IPS DF 19.7 (cell line): ENCODE measurements at places on chromosomes 1 and 21.

DNA sequence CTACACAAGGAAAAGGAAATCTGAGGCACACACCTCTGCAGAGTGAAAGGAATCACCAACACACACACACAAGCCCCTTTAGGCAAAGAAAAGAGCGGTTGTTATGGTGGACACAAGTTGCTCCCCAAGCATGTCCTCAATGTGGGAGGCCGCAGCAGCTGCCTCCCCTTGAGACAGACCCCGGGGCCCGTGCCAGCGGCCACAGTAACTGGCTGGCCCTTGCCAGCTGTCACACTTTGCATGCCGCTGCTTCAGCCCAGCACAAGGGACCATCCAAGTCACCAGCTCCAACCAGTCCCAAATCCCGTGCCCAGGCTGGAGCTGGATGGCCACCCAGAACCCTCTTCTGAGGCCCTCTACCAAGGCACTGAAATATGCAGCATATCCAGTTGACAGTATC lies 2.9 kb upstream of the OLIG1 start:
- DNase-seq, result no peak

DNA sequence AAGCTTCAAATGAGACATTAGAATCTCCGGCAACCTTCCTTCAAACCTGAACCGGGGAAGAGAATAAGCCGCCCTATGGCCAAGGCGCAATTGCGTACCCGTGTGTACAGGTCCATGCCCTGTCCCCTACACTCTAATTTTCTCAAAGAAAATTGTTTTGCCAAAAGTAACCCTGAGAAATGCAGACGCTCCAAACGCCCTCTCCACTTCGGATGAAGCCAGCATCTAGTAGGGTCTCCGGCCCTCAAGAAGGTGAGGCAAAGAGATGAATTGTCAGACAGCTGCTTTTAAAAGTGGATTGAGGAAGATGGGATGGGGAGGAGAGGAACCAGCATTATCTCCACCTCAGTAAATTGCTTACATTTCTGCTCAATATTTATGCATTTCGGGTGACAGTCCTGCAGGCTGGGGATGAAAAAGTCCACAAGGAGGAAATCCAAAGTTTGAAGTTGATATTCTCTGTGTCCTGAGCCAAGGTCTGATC lies 630 bp upstream of the LHX9 start:
- no peak for DNase-seq

- DNase-seq, result no peak
These were observed 5.4 kb downstream of the BLACAT1 start for GRCh38 chr1:205450448-205450847.

DNA sequence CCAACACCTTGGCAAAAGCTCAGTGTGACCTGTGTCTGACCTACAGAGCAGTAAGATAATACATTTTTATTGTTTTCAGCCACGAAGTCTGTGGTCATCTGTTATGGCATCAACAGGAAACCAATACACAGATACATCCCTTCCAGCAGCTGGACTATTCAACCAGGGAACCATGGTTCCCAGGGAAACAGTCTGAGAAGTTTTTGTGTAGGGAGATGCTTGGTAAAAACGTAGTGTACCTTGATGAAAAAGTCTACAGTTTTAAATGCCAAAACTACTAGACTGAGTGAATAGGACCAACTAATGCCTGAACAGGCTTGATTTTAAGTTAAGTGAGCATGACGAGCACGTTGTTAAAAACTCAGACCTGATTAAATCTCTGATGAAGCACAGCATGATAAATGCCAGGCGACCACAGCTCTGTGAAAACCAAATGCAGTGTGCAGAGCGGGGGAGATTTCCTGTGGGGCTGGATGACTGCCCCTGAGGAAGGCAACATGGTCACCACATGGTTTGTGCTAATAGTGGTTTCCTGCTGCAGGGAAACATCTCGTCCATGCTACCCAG lies 228.9 kb downstream of the TNR start:
- no peak for DNase-seq

DNA sequence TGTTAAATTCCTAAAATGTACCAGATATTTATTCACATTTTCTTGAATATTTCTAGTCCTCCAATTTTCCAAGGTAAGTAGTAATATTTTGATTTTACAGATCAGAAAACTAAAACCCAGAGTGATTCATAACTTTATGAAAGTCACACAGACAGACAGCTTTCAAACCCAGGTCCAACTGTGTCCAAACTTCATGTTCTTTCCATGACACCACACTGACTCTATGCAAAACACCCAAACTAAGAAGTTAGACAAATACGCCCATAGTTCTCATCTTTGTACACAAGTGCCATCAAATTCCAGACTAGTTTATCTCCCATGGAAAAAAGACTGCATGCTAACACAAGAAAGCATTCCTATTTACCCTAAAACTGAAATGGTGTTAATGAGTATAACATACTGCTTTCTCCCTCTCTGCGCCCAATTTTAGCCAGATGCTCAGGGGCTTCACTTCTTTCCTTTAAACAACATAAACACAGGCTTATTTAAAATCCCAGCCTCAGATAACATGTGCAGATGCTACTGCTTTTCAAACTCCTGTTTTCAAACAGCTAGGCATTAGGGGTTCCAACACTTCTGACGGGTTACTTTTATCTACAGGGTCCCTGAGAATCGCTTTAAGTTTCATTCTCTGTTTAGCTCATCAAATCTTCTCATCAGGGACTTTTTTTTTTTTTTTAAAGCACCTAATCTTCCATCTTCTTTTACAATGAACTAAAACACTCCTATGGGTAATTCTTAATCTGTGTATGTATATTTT lies 44.6 kb downstream of the WASF2 start:
- DNase-seq, result no peak

DNA sequence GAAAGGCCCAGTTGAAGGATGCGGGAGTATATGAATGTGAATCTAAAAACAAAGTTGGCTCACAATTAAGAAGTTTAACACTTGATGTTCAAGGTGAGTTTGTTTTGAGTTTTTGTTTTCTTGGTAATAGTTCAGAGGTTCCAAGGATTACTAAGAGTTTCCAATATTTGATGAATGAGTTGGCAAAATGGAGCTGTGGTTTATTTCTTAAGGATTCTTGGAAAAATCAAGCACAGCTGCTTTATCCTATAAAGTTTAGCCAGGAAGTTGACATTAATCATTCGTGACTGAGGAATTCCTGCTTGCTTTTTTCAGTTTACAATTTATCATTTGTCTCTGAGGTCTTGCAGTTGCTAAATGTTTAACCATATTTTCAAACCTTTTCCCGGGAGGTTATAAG lies 15.1 kb downstream of the VCAM1 start:
- no peak for DNase-seq

DNA sequence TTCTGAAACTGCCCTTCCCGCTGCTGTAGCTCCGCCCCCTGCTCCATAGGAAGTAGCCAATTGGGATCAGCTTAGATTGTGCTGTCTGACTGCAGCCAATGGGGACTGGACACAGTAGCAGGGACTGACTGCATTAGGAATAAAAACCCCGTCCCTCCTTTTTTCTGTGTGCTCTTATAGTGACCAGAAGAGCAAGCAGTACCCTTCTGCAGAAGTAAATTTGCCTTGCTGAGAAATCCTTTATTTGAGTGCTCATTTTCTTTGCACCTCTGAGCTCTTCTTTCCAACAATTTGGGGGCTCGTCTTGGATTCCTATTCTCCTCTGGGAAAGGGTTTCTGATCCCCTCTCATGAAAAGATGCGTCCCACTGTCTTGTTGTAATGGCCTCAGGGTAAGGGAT lies 16.2 kb downstream of the OR2L13 start:
- DNase-seq, result no peak

GRCh38 chr1:11158291-11158690 lies 30.9 kb upstream of the ANGPTL7 start:
- DNase-seq, result no peak

- DNase-seq, result no peak
These were observed 118.3 kb upstream of the FGGY start for GRCh38 chr1:59178339-59179187.

DNA sequence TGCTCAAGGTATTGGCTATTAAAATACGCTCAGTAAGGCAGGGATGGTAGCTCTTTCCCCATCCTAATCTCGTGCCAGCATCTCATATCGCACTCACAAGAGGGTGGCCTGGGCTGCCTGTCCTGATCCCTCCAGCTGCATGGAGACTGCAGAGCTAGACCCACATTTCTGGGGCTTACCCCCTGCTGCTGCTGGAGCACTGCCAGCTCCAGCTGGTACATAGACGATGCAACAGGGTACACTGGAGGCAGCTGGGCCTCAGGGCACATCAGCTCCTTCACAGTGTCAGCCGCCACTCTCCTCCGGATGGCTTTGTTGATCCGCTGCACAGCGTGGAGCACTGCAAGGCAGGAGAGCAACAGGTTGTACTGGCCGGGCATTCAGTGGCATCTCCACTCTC lies 16.0 kb downstream of the IQGAP3 start:
- DNase-seq, result no peak

DNA sequence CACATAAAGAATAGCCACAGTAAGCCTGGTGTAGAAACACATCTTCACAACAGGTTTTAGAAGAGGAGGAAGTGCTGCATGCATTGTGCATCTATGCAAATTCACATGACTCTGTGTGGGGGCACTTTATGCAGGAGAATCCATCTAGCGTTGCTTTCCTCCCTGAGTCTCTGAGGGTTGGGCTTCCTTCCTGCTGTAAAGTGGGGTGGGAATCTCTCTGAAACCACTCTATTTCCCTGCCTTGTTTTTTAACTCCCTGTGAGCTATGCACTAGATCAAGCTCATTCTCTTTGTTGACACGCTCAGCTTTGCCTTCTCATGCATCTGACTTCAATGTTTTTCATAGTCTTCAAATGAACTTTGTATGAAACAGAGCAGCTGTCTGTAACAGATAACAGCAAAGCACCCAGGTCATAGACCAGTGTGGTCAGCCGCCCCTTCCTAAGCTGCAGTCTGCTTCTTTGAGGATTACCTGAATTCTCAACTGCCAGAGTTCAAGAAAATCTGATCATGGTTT lies 102.7 kb upstream of the DPH5 start:
- no peak for DNase-seq

GRCh38 chr21:42544544-42544943 lies 30.9 kb downstream of the SLC37A1 start:
- no peak for DNase-seq

DNA sequence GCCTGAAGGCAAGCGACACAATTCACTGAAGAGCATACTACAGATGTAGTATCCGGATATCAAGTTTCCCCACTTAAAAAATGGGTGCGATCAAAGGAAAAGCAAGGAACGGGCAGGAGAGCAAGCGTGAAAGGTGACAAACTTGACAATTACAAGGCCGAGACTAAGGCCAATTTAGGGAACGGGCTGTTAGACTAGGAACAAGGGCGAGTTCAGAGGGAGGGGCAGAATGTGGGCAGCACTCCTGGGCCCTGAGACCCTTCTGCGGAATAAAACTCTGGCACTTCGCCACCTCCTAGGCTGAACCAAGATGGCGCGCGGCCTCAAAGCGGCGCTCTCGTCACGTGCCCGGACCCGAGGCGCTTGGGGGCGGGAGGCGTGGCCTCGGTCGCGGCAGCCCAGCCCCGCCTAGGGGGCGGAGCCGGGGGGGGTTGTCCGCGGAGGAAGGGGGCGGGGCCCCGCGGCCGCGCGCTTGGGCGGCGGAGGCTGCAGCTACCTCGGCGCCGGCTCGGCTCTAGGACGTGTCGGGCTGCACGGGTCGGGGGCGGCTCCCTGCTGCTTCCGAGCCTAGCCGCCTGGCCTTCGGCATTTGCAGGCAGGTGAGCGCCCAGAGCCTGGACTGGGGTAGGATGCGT lies at the start of gene PPFIA4:
PPFIA4 (plus strand) TSS at position 461 of the 635 bp plus-strand sequence. CDS start 12,518 bp downstream, outside the sequence.
- no peak for DNase-seq

- no peak for DNase-seq
These were observed 34.2 kb downstream of the TRIM11 start for GRCh38 chr1:228372183-228373003.

DNA sequence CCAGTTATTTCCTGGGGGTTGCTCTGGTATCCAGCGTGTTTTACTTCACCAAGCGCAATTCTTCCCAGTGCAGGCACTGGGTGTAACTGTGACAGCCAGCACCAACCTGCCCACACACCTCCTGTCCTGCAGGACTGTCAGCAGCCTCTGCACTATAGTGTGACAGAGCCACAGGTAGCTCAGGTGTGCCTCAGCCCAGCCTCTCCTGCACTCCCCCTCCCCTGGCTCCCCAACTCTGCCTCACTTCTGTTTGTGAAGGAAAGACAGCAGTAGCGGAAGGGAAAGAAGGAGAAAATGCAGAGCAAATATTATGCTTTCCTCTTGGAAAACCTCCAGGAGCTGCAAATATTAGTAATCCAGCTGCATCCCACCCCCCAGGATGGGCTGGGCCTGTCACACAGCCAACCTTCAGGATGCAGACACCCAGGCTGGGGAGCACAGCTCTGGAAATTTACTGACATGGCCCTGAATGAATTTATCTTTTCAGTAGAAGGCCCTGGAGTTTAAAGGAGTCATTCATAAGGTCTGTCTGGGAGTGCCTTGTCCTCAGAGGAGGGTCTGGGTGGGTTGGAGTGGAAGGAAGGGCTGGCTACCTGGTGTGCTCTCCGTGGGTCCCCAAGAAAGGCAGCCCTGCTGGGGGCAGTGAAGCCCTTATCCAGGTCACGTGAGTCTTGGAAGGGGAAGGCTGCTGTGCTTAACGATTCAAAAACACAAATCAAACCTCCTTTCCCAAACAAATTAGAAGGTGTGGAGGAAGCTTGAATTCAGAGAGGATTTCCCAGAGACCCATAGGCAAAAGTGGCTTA lies 20.9 kb downstream of the CAPN2 start:
- DNase-seq, result no peak

DNA sequence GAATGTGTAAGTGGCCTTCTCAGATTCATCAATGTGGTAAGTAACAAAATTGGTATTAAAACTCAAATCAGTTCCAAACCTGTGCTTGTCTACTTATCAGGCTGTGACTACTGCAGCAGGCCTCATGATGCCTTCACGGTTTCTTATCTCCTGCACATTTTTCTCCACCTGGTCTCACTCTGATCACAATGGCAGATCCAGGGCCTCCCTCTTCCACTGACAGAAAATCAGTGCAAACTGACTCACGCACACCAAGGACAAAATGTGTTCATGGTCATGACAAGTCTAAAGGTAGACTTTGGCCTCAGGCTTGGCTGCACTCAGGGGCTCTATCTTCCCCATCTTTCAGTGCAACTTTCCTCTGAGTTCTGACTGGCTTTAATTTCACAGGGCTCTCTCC lies 56.7 kb upstream of the ATP1A1 start:
- DNase-seq, result no peak
